ENCODE measurements at places on chromosomes 4 and X. TPM values are rescaled to one million over a fixed set of nuclear protein-coding genes. Genes with fewer than 3 reads are reported as not detected.

Gene PLA2G12A
- total RNA-seq = 49.2 TPM

Gene ADGRG4
- not detected for total RNA-seq

Gene DRD5
- total RNA-seq = not detected

Gene PABPC4L
- total RNA-seq = 3.7 TPM

Gene SAGE1
- 0.03 TPM for total RNA-seq

DNA sequence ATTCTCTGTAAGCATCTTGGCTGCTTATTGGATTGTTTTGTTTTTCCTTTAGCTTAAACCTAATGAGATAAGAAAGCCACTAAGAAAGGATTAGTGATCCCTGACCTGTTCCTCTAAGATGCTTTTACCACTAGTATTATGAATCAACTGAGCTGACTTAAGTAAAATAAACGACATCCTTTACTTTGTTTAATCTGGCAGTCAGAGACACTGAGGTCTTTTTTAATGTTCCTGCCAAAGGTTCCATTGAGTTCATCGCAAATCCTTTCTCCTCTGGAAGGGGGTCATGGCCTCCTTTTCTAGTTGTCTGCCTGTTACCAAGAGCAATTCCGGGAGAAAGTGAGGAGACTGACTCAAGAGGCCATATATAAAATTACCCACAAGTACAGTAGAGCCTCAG lies 1038.3 kb upstream of the SLIT2 start:
- DNase-seq = no peak

GRCh38 chrX:150257353-150258175 lies 105.6 kb upstream of the MAMLD1 start:
- DNase-seq = peak; percentile 18

GRCh38 chr4:120867506-120867905 lies 55.0 kb downstream of the PRDM5 start:
- no peak for DNase-seq

DNA sequence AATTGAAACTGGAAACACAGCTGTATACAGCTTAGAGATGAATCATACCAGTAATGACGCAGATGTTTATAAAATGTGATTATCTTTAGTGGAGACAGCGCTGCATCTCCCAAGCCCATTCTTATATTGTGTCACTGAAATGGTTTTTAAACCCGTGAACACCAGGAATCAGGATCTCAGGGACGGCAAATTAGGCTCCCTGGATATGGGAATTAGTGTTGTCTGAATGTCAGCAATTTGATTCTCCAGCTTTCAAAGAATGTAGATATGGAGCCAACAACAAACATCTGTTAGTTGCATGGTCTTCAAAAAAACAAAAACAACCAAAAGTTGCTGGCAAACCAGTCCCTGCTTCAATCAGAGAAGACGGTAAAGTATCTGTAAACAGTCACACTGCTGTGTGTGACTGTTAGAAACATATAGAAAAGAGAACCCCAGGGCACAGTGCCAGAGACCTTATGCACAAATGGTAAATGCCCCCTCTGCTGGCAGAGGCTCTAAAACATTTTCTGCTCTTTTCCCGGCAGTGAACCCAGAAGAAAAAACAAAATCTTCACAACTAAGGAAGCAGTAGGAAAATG lies 351.9 kb upstream of the FTHL17 start:
- DNase-seq = peak; percentile 43

- DNase-seq = no peak
Measured at GRCh38 chr4:174528226-174528625, 5.9 kb upstream of the HPGD start.

DNA sequence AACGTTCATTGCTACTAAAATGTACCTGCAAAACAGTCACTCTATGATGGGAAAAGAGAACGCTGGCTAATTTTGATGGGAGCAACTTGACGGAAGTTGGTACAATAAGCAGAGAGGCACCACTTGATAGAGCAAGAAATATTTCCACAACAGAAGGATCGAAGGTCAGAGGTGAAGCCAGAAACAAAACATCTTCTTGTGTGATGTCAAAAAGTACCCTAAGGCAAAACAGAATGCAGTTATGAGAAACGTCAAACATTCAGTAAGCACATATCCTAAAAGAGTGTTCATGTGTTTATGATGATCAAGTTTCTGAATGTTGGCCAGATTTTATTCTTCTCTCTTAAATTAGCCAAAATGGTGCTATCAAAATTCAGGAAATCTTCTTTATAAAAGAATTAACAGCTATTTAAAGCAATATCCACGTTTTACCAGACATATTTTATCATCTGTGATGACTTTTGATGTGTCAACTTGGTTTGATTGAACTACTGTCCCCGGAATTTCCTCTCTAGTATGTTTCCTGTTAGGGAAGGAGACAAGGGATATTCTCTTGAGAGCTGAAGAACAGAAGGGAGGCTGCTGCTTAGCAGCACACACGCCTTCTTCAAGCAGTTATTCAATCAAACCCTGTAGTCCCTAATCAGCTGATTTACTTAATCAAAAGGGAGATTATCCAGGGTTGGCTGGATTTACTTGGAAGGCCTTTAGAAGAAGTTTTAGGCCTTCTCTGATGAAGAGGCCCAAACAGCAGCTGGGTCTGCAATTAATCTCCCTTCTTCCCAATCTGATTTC lies 15.7 kb downstream of the AASDH start:
- no peak for DNase-seq
